ENCODE measurements at places on chromosomes 13 and 19.

DNA sequence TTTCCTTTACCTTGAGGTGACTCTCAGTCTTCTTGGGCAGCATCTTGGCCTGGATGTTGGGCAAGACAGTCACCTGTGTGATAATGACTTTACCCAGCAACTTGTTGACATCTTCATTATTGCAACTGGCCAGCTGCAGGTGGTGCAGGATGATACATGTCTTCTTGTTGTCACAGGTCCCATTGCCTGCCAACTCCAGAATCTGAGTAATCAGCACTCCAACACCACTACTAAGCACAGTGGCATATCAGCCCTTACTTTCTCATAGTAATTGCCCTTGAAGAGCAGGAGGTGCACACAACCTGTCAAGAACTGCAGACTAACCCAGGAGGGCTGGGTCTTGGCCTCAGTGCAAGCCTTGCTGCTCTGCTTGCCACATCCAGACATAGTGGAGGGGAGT, 57.8 kb downstream of the CCNA1 start:
- DNase-seq: no peak

DNA sequence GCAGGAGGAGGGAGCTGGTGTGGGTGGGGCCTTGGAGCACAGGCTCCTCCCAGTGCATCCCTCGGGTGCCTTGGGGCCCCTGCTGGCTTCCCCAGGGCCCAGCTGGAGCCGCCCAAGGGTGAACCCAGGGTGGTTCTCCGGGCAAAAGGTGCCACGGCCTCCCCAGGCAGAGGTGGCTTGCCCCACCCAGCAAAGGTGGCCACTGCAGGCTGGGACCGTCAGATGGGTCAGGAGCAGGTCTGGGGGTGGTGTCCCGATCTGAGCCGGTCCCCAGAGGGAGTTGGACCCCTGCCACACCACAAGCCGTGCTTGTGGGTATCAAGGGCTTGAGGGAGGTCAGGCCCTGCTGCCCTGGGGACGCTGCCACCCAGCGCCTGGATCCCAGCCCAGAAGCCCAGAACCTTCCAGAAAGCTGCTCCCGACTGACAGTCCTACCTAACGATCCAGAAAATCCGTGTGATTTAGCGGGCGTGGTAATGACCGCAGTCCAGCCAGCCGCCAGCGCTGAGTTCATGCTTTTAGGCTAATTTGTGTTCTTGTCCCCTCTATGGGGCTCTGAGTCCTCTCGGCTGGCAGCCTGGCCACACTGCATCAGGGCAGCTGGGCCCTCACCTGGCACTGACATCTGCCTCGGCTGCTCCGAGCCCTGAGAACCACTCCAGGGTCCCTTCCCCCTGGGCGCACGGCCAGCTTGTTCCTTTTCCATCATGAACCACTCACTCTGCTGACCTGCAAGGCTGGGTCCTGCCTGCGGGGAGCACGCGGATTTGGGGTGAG, 5.0 kb upstream of the GRIN3B start:
- no peak for DNase-seq

GRCh38 chr13:91314888-91315287, 32.6 kb upstream of the MIR17HG start:
- DNase-seq: no peak

- no peak for DNase-seq
Observed at GRCh38 chr19:14375582-14376291, 5.5 kb upstream of the ADGRE5 start.

- no peak for DNase-seq
Observed at GRCh38 chr13:43286751-43287150, 263.4 kb downstream of the DNAJC15 start.

DNA sequence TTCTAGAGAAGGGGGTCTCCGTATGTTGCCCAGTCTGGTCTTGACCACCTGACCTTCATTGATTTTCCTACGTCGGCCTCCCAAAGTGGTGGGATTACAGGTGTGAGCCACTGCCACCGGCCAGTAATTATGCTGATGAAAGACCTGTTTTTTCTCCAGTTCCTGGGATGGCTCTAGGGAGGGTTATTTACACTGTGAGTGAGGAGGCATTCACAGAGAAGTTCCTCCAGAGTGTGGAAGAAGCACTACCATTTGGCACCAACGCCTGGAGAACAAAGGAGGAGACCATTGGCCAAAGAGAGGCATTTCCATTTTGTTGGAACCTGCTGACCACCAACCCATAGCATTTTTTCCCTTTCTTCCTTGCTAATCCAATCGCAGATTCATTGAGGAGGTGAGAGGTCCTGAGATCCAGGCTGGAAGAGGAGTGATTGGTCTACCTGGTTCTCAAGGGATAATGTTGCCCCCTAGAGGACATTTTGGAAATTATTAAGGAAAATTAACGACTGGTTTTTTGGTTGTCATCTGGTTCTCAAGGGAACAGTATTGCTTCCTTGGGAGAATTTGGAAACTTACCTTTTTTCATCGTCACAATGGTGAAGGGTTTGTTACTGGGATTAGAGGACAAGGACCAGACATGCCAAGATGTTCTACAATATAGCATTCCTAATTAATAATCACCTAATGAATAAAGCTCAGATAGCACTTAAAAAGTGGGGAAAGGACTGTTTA, 5.5 kb upstream of the SAE1 start:
- no peak for DNase-seq

DNA sequence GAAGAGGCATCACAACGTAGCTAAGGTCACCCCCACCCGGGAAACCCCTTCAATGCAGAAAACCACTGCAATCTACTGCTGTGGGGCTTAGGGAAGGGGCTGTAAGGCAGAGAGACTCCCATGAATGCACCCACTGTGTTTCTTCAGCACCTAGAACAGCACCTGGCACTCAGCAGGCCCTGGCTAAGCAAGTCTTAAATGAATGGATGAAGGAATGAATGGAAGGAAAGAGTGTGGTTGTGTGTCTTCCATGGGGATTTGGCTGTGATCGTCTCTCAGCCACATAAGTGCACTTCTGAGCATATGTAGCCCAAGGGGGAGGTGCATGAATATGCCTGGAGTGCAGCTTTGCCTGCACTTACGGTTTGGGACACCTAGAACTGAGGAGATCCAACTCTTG, 2.9 kb downstream of the CCDC159 start:
- DNase-seq: no peak

DNA sequence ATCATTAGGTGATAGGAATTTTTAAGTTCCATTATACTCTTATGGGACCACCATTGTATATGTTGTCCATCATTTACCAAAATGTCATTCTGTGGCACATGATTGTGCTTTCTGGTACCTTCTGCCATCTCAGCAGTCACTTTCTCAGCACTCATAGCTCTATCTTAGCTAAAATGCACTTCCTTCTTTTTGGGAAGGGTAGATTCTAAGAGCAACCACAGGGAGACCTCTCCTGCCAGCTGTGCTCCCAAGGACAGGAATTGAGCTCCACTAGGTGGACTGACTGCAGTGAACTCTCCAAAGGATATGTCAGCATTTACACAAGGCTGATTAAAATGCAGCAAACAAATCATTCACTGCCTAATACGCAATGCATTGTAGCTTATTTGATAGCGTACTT, 91.8 kb upstream of the OBI1 start:
- no peak for DNase-seq

DNA sequence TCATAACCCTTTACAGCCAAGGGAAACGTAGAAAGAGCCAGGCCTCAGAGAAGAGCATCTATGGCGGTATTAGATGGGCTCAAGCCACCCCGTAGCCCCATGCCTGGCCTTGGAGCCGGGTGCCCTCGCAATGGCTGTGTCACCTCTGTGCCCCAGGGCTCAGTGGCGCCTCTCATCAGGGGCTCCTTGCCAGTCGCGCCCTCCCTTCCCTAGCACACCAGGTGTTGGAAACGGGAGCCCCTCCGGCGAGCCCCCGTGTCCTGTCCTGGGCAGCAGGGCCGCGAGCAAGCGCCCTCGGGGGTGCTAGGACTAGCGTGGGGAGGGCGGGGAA, 453 bp downstream of the ZNF256 start:
- DNase-seq: no peak

GRCh38 chr13:112690283-112690929, 568 bp downstream of the ATP11A start:
- peak; percentile 86 for DNase-seq

All from H54 (cell line).